ENCODE measurements at places on chromosomes 2 and 18. TPM values are rescaled to one million over a fixed set of nuclear protein-coding genes. Genes with fewer than 3 reads are reported as not detected.

DNA sequence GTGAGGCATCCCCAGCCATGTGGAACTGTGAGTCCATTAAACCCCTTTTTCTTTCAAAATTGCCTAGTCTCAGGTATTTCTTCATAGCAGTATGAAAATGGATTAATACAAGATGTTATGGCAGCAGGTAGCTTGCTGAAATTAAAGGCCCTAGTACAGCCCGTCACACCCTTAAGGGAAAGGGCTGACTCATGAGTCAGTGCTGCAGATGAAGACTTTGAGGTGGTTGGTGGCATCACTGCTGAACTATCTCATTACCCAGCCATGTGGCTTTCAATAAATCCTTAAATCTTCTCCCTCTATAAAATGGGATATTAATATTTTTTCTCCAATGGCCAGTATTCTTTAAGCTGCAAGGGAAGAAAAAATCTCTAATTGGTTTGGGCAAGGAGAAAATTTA lies 226.1 kb upstream of the CCDC68 start:
- DNase-seq, result peak; percentile 45
- H3K27ac ChIP-seq, result no peak overlapping the region
- H3K36me3 ChIP-seq, result no peaks in the 10 kb centered on the region
- peaks cover 13% of the 10 kb centered on the region for H3K27me3 ChIP-seq

GRCh38 chr2:145137211-145137610 lies 617.3 kb upstream of the ZEB2 start:
- no peak overlapping the region for H3K4me3 ChIP-seq
- no peaks in the 10 kb centered on the region for H3K27me3 ChIP-seq
- H3K27ac ChIP-seq, result no peak overlapping the region
- DNase-seq, result no peak
- H3K4me1 ChIP-seq, result no peaks in the 10 kb centered on the region

DNA sequence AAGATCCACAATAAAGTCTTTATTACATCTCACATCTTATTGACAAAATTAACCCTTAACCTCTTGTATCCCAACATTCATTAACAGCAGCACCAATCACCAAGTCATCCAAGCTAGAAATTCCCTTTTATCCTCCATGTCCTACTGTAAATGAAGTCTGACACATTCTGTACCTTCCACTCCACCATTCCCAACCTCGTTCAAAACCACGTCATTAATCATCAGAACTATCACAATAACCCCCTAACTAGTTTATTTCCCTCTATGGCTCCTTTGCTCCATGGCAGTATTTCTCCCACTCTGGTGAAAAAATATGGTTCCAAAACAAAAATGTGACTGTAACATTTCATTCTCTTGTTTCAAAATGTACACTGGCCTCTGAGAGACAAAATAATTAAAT lies 1626.2 kb downstream of the LRP1B start:
- H3K27me3 ChIP-seq, result no peaks in the 10 kb centered on the region
- H3K27ac ChIP-seq, result no peak overlapping the region
- H3K4me1 ChIP-seq, result peaks cover 16% of the 10 kb centered on the region
- no peak for DNase-seq
- H3K4me3 ChIP-seq, result no peak overlapping the region
- no peaks in the 10 kb centered on the region for H3K36me3 ChIP-seq

DNA sequence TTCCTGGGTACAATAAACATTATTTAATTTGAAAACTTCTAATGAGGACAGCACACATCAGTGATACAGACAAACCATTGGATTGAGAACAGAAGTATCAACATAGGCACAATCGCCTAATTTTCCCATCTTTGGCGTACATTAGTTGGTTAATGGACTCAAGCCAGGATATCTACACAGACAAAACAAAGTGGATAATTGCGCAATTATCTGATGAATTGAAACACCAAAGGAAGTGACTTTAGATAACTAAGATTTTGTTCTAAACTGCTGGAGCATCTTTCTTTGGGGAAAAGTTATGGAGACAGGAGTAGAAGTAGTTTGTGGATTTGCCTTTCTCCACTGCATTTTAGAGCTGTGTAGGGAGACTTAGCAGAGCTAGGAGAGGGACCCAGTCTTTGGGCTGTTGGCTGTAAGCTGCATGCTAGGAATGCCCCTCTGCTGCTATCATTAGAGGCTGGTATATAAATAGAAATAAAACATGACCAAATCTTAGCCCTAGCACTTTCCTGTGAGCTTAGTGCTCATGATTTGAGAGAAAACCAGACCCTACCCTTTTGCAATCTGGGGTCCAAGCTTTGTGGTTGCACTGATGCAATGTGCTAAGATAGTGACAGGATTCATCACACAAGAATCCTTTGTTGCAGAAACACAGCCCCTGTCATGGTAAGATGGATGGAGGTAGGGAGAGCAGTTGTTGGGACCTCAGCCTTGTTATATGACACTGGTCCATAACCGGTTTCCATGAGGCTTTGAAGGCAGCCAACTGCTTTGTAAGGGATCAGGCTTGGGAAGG lies 264.5 kb upstream of the PIK3C3 start:
- H3K36me3 ChIP-seq, result no peaks in the 10 kb centered on the region
- no peaks in the 10 kb centered on the region for H3K27me3 ChIP-seq
- no peak overlapping the region for H3K27ac ChIP-seq

DNA sequence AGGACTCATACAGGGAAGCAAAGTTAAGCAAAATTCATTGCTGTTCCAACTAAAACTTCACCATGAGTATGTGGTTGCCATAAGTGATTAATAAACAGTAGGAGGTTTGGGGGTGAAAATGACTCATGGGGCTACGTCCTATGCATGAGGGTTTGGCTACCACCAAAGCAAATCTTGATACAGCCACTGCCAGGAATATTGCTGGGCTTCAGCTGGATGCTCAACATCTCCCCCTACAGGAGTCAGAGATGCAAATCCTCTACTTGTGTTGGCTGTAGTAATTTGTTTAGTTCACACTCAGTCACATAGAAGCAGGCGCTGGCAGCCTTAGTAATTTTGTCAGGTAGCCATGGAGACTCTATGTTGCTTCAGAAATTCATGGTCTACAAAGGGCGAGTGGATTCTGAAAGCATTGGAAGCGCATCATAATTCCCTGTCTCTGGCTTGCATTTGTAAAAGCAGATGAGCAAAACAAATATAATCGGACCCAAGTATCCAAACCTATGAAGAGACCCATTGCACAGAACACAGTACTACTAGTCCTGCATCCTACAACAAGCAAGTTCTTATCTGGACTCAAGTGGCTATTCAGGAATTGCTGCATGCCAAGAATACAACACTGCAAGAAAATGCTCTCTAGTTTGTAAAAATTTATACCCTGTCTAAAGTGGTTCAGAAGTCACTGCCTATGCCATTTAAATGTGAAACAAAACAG lies 76.0 kb downstream of the CD28 start:
- H3K27ac ChIP-seq, result peak overlapping the region; percentile 97
- DNase-seq, result peak; percentile 98
- H3K4me1 ChIP-seq, result peaks cover 53% of the 10 kb centered on the region
- no peak overlapping the region for H3K4me3 ChIP-seq

- no peaks in the 10 kb centered on the region for H3K4me1 ChIP-seq
- no peak for DNase-seq
- no peaks in the 10 kb centered on the region for H3K36me3 ChIP-seq
- no peak overlapping the region for H3K4me3 ChIP-seq
- no peak overlapping the region for H3K27ac ChIP-seq
Observed at GRCh38 chr2:158091647-158092046, 10.0 kb upstream of the UPP2 start.

- H3K27me3 ChIP-seq, result no peaks in the 10 kb centered on the region
- peak; percentile 4 for DNase-seq
- no peak overlapping the region for H3K27ac ChIP-seq
Observed at GRCh38 chr2:67684991-67685390, 287.9 kb downstream of the ETAA1 start.

GRCh38 chr2:219697811-219698747 lies 70.6 kb downstream of the SLC4A3 start:
- no peak overlapping the region for H3K4me3 ChIP-seq
- H3K27me3 ChIP-seq, result peaks cover 30% of the 10 kb centered on the region
- no peak overlapping the region for H3K27ac ChIP-seq
- H3K36me3 ChIP-seq, result no peaks in the 10 kb centered on the region
- no peak for DNase-seq

GRCh38 chr2:113926314-113926713 lies 36.4 kb downstream of the ACTR3 start:
- no peak for DNase-seq
- no peaks in the 10 kb centered on the region for H3K27me3 ChIP-seq
- H3K4me1 ChIP-seq, result peaks cover 3% of the 10 kb centered on the region
- no peak overlapping the region for H3K27ac ChIP-seq
- peaks cover 53% of the 10 kb centered on the region for H3K36me3 ChIP-seq

GRCh38 chr2:18153741-18154140 lies 275.3 kb downstream of the KCNS3 start:
- no peaks in the 10 kb centered on the region for H3K36me3 ChIP-seq
- H3K4me1 ChIP-seq, result no peaks in the 10 kb centered on the region
- DNase-seq, result no peak

Gene TUBA4B
- not detected for total RNA-seq

Gene LYPD6B
- 3.9 TPM for total RNA-seq

Gene STPG4
- total RNA-seq, result not detected
